ENCODE measurements at places on chromosomes 2 and 18.

DNA sequence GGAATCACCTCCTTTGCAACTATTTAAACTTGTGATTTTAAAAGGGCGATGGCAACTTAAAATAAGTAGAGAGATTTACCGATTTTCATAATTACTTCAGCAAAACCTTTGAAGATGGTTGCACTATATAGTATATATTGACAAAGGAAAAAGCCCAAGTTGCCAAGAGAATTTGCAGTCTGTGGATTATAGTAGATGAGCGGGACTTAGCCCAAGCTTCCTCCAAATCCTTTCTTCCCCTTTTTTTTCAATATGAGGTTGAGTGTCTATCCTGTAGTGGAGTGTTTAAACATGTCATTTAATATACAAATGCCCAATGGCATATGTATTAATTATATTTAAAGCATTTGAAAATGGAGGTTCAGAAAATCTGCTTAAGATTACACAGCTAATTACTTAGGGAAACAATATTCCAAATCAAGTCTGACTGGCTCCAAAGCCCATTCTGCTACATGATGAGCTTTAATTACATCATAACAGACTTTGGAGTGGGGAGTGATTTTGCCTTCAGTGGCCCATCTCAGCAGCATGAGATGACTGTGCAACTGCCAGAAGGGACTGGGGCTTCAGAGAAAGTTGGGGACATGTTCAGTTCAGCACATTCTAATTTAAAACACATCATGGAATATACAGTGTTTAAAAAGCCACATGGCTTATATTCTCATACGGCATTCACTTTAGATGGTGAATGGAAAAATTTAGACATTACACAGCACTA, 73.2 kb downstream of the COL3A1 start:
- no peak for DNase-seq

GRCh38 chr18:51137891-51138290, 59.6 kb downstream of the MEX3C start:
- no peak for DNase-seq

- no peak for DNase-seq
Observed at GRCh38 chr2:84792856-84793522, 87.9 kb downstream of the TRABD2A start.

- no peak for DNase-seq
Observed at GRCh38 chr18:48711651-48712486, 173.0 kb downstream of the CTIF start.

DNA sequence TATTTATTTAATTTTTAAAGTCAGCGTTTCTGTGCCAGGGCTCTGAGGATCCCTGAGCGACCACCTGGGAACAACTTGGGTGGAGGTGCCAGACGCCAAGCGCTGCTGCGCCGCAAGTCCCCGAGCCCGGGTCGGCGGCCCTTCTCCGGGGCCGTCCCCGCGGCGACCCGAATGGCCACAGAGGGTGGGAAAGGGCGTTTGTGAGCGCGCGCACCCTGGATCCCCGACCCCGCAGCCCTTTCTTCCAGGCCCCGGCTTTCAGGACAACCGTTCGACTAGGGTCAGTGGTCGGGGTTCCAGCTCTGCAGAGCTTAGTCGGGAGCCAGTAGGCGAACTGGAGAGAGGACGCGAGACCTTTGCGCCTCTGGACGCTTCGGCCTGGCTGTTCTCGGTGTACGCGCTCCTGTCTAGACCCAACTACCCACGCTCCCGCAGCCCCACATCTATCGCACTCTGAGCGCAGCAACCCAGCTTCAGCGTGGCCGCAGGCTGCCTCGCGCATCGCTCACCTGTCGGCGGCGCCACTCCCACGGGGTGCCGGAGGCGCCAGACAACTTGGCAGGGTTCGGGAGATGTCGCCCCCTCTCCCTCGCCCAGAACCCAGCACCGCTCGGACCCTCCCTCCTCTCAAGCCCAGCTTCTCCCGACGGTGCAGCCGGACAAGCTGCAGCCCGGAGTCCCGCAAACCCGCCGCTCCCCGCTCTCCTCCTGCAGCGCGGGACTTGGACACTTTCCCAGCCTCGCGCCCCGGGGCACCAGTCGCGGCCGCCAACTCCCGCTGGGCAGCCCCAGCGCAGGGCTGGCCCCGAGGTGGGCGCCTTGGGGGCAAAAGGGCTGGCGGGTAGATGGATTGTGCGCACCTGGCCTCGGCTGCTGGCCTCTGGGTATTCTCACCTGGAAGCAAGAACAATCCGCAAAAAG, 758 bp downstream of the LYPD1 start:
- DNase-seq = no peak

GRCh38 chr2:67709835-67710234, 312.7 kb downstream of the ETAA1 start:
- no peak for DNase-seq
